ENCODE measurements at places on chromosomes 6 and 20.
A peak's percentile ranks its signal among the peaks of the same experiment; 100 is the strongest.

DNA sequence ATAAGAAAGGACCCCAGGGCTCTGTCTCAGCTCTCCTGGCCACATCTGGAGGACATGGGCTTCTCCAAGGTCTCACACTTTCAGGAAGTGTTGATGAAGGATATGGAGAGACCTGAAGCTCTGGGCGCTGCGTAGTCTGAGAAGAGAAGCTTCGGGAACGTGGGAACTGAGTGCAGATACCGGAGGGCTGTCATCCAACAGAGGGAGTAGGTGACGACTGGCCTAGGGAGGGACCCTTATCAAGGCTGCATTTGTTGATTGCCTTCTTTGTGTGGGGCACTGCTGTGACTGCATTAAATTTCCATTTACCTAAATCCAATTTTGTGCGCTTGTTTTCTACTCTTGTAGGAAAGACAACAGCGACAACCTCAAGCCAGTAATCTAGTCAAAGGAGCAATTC is 63.4 kb downstream of the PLG start:
- no peak for DNase-seq

DNA sequence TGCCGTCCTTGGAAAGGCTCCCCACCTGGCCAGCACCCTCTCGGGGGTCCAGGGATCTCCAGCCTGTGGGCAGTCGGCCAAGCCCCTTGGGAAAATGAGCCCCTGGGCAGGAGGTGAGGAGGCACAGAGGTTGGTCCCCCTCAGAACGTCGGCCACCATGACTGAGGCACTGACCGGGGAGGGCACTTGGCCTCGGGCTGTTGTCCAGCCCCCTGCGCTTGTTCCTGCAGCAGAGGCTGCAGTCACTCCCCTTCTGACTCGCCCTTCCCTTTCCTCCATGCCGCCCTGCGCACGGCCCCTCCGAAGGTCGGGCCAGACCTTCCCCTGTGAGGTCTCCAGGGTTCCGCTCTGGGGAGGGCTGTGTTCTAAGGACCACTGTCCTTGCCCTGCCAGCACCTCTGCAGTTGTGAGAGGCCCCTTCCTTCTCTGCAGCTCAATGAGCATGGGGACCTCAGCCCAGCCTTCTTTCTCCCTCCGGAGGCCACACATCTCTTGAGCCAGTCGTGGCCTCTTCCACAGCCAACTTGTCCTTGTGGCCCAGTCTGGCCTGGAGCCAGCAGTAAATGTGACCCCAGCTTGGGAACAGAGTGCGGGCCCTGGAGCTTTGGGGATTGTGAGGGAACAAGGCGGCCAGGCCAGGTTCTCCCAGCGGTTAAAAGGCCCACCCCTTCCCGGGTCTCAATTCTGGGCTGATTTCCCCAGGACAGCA is 195.5 kb downstream of the DLL1 start:
- DNase-seq, result no peak

DNA sequence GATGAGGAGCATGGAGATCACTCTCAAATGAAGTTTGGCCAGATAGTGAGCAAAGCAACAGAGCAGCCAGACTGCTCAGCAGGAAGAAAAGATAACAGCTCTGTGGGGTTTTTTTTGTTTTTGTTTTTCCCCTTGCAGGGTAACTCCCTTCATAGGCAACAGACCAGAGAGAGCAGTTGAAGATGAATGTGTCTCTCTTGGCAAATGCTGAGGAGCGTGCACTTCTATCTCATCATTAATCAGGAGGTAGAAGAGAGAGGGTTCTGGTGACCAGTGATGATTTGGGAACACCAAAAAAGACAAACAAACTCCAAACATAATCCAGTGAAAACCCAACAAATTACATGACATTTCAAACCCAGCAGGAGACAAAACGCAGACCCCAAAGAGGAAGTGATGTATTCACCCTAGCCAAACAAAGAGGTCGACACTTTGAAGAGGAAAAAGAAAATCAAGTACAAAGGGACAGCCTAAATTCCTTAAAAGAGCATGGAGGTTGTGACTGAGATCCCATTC is 66.2 kb upstream of the RREB1 start:
- no peak for DNase-seq

DNA sequence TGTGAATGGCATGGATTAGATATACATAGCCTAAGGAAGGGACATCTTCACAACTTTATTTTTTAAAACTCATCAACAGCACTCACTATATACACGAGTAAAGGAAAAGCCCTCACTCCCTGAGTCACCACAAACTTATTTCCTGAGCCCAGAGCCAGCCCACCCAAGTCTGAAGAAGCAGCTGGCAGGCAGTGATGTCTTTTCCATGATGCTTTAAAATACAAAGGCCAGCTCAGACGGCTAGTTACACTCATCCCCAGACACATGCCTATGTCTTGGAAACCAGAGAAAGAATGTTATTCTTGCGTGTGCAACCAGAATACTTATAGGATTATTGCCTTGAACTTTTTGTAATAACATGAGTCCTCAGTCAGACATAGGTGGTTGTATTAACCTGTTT is 114.4 kb downstream of the ADGRG6 start:
- peak; percentile 96 for DNase-seq

- DNase-seq, result no peak
Measured at GRCh38 chr20:12535316-12535715, 473.5 kb upstream of the SPTLC3 start.

DNA sequence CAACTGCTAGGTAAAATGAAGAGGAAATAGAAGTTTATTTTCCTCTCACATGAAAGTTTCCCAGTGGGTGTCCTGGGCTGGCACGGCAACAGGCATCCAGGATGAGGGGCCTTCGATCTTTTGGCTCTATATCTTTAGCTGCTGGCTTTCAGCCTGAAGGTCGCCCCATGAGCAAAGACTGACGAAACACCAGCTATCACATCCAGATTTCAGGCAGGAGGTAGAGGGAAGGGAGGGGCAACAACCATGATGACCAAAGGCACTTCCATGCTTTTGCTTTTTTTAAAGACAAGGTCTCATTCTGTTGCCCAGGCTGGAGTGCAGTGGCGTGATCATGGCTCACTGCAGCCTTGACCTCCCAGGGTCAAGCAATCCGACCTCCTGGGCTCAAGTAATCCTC is 387.9 kb downstream of the RNGTT start:
- no peak for DNase-seq

DNA sequence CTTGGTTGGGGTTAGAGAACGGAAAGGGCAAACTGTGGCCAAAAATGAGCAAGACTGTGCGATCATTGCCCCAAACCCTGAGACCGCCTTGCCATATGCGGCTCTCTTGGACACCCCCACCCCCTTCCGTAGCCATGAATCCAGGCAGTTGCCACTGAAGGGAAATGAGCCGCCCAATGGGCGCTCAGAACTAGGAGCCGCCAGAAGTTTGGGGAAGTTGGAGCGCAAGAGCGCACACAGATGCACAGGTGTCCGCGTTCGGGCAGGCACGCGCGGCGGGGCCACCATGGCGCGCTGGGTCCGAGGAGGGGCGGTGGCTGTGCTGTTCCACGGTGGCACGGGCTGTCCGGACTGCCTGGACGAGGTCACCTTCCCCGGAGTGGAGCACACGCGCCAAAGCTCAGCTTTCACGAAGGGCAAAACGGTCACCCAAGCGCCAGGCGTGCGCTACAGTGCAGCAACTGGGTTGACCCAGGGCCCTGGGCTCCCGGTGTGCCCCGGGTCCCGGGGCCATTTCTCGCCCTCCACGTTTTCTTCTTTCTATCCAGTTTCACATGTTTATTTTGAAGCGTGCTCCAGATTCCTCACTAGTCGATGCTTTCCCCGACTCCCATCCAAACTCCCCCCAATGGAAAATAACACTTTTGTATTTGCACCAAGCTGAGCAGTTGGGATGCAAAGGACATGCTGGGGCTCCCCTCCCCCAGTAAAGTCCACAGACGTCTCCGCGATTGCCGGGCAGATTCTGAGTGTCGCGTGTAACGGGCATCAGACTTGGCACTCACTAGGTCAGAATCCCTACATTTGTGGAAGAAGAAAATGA is 906 bp upstream of the PDE10A start:
- peak; percentile 18 for DNase-seq

DNA sequence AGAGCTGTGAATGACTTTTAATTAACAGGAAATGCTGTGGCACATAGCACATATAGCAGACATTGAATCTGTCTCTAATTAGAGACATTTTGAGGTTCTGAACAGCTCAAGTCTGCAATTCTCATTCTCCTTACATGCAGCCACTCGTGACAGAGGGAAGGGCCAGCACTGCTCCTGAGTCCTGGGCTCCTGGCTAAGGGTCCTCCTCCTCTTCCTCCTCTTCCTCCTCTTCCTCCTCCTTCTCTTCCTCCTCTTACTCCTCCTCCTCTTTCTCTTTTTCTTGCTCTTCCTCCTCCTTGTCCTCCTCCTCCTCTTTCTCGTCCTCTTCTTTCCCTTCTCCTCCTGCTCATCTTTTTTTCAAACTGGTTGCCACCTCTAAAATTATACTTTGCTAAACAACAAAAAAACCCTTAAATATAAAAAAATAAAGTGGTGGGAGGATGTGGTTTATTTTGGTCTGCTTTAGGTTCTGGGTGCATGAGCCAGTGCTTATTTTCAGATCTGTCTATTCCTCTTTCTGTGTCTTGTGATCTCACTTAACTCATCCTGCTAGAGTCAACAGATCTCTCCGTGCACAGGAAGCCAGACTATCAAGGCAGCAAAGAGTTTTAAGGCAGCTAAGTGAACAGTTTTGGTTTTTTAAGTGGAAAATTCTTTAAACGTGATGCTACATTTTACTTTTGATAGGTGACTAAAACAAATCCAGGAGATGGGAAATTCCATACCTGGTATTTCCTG is 159.3 kb downstream of the CD83 start:
- DNase-seq, result peak; percentile 26

DNA sequence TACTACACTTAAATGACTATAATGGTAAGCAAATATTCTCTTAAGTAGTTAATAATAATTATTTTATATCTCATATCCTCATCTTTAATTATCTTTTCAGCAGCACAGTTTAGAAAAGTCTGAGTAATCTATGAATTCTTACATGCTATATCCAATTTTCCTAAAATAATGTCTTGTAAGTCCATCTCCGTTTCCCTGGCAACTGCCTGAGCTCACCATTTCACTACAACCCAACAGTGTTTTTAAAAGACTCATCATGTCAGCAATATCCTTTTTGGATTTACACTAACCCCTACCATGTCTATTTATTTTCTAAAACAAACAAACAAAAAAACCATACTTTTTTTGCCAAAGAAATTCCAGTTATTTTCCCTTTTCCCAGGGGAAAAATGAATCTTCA is 859.6 kb downstream of the EYS start:
- no peak for DNase-seq

DNA sequence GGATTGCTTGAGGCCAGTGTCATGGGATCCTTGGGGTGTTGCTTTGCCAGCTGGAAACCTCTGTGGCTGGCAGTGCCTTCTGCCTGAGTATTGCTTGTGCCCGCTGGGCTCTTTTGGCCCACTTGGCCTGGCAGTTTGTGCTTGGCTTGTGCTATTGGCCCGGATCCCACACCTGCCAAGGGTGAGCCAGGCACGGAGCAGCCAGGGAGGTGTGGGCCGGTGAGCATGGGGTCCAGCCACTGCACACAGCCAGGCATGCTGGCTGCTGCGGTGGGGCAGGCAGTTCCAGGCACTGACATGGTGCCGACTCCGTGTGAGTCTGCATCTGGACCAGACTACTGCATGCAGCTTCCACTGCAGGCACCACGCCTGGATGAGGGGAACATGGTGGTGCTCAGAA is 62.5 kb upstream of the SYNCRIP start:
- no peak for DNase-seq

- DNase-seq, result no peak
Measured at GRCh38 chr20:36231331-36231730, 4.9 kb upstream of the AAR2 start.

- DNase-seq, result no peak
Measured at GRCh38 chr6:79627422-79627821, 3.7 kb upstream of the SH3BGRL2 start.

DNA sequence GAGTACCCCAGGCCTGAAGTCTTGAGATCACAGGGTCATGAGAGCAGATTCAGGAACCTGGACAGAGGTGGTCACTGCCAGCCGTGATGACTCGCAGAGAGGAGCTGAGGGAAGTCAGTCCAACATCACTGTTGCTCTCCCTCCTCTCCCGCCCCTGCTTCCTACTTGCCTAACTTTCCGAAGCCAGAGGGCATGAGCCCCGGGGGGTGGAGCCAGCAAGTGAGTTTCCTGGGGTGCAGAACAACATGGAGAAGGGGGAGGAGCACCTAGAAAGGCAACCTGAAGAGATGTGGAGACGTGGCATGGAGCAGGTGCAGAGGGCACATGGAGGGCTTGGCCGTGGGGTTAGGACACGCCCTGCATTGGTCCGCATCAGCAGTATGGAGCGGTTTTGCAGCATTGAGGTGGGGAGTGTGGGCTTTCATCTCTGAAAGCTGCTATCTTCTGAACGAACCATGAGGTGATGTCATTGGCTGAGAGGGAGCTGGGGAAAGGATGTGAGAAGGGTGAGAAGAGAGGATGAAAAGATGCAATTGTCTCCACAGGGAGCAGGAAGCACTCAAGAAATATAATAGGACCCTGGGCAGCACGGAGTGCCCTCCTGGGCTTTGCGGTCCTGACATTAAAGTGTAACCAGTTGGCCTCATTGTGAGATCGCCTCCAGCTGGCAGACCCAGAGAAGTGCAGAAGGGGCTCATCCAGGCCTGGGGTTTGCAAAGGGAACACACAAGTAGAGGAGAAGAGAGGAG is 25.0 kb downstream of the GDAP1L1 start:
- no peak for DNase-seq

GRCh38 chr6:122649701-122650100 is 39.5 kb downstream of the PKIB start:
- peak; percentile 61 for DNase-seq

DNA sequence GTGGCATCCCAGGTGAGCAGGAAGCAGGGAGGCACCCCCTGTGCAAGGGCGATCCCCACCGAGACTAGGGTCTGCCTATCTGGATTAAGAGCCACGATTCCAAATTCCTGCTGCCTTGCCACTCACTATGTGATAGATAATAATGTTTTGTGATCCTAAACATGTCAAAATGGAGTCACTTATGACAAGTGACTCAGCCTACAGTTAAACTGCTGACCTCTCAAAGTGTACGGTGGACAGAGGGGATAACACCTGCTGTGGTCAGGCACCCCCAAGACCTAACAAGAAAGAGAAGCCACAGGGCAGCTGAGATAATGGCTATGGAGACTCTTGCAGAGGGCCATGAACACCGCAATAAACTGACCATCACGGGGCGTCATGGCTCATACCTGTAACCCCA is 16.0 kb upstream of the SNTA1 start:
- DNase-seq, result no peak

DNA sequence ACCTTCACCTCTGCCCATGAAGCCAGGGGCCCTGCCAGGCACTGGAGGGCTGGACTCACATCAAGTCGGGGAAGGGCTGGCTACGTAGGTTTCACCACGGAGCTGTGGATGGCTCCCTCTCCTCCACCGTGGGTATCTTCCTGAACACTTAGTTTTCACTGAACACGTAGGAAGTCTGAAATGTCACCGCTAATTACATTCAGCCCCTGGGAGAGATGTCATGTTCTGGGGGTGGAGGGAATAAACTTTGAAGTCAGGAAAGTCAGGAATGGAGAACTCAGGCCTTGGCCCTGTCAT is 6.5 kb downstream of the LHFPL5 start:
- no peak for DNase-seq

- DNase-seq, result no peak
Measured at GRCh38 chr20:62066339-62066982, 780 bp upstream of the TAF4 start.
